ENCODE measurements at places on chromosomes 5 and 9. TPM values are rescaled to one million over a fixed set of nuclear protein-coding genes. Genes with fewer than 3 reads are reported as not detected.

Gene GALT
- total RNA-seq = 60.1 TPM

Gene PCDHGA9
- 10.7 TPM for total RNA-seq

Gene FIBCD1
- total RNA-seq = not detected

Gene HRH2
- 9.3 TPM for total RNA-seq

Gene PITX1
- total RNA-seq = 5.4 TPM

GRCh38 chr5:87572090-87572489, 159.4 kb upstream of the CCNH start:
- H3K36me3 ChIP-seq = no peaks in the 10 kb centered on the region
- H3K27ac ChIP-seq = no peak overlapping the region
- H3K27me3 ChIP-seq = no peaks in the 10 kb centered on the region
- H3K4me1 ChIP-seq = no peaks in the 10 kb centered on the region
- no peak for DNase-seq

GRCh38 chr5:83313436-83313835, 158.1 kb upstream of the VCAN start:
- no peaks in the 10 kb centered on the region for H3K27me3 ChIP-seq
- H3K4me1 ChIP-seq = no peaks in the 10 kb centered on the region
- DNase-seq = no peak
- H3K36me3 ChIP-seq = no peaks in the 10 kb centered on the region
- H3K27ac ChIP-seq = no peak overlapping the region

DNA sequence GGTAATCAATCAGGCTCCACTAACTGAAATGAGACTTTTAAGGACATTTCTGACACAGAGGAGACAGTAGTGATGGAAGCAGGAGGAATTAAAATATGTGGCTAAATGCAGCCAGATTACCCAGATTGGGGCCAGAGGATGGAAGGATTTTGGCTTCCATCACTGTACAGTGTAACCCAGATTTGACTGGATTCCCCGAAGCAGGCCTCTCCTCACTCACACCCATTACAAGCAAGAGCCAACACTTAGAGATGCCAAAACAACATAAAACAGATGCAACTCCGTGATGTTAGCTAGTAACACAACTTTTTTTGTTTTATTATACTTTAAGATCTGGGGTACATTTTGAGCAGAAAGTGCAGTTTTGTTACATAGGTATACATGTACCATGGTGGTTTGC, 17.6 kb downstream of the TEK start:
- DNase-seq = no peak
- no peak overlapping the region for H3K27ac ChIP-seq
- H3K36me3 ChIP-seq = no peaks in the 10 kb centered on the region
- H3K27me3 ChIP-seq = no peaks in the 10 kb centered on the region

DNA sequence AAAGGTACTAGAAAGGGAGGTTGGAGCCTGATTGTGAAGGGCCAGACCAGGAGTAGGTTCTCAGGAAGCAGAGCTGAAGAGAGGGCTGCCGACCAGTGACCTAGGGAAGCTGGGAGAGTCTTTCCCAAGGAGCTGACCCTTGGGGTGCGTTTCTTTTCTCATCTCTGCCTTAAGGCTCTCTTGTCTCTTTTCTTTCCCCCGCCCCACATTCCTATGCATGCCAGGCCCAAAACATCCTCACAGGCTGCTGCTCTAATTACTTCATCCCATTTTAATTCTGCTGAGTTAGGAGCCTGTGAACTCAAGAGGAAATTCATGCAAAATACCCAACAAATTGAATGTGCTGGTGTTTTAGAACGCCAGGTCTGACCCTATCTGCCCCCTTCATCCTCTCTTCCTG, 46.9 kb upstream of the HSPA9 start:
- no peak overlapping the region for H3K27ac ChIP-seq
- no peaks in the 10 kb centered on the region for H3K27me3 ChIP-seq
- no peak overlapping the region for H3K4me3 ChIP-seq
- no peaks in the 10 kb centered on the region for H3K36me3 ChIP-seq
- DNase-seq = no peak

DNA sequence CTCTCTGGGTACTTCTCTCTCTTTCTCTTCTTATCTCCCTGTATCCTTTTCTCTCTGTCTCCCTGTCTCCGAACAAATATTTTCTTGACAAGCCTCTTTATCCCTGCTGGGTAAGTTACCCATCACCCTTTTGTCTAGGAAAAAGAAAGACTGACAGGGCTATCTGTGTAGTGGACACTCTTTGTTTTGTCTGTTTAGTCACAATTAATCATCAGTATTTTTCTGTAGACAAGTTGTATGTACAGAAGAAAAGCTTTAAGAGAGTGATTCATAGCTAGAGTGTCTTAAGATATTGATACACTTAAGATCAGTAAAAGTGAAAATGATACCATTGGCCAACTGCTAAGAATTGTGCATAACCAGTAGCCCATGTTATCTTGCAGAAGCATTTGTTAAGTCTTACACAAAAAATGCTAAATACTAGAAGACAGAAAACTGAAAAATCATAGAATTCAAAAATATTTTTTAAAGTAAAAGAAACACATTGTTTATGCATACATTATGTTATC, 1043.8 kb upstream of the EDIL3 start:
- no peak for DNase-seq
- no peaks in the 10 kb centered on the region for H3K4me1 ChIP-seq
- H3K36me3 ChIP-seq = no peaks in the 10 kb centered on the region
- no peak overlapping the region for H3K27ac ChIP-seq

DNA sequence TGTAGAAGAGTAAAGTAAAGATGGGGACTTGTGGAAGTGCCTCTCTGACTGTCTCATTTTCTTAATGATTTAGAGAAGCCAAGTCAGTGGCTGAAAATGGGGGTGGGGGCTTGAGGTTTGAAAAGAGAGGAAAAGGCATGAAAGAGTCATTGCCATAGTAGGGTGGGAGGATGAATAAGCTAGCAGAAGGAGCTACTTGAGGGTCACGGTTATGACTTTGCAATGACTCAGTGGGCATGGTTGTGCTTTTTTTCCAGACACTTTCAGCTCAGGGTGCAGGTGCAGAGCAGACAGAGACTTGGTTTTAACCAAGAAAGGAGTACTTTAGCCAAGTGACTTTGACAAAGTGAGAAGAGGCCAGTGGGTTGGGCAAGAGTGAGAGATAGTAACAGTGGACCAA, 117.8 kb downstream of the PTTG1 start:
- DNase-seq = no peak
- no peak overlapping the region for H3K4me3 ChIP-seq
- H3K27ac ChIP-seq = no peak overlapping the region
- H3K36me3 ChIP-seq = no peaks in the 10 kb centered on the region
- H3K27me3 ChIP-seq = no peaks in the 10 kb centered on the region

Data from tibial nerve (tissue), 4 donors.